ENCODE measurements at places on chromosomes 11 and 22.
A peak's percentile ranks its signal among the peaks of the same experiment; 100 is the strongest.

GRCh38 chr11:32987851-32988250, 27.8 kb upstream of the DEPDC7 start:
- no peak for DNase-seq

GRCh38 chr11:119222891-119223290, 16.8 kb downstream of the CBL start:
- no peak for DNase-seq

- DNase-seq, result no peak
Observed at GRCh38 chr11:59660621-59661020, 8.2 kb downstream of the PATL1 start.

DNA sequence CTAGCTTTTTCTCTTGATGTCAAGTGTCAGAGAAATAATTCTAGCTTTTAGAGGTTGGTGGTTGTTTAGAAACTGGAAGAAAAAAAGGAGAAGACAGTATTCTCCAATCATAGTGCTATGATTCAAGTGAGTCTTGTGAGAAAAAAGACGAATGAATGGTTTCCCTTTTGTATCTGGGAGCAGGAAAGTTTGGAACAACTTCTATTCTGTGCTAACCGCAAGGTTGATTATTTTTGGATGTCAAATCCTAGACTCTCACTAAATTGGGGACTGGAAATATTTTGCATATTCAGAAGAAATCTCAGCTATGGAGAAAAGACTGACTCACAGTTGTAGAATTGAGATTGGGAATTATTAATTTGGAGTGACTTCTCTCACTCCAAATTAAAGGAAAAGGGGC, 69.2 kb downstream of the SYT13 start:
- DNase-seq, result no peak

- DNase-seq, result peak; percentile 27
Observed at GRCh38 chr11:33329705-33330329, 72.6 kb downstream of the HIPK3 start.

DNA sequence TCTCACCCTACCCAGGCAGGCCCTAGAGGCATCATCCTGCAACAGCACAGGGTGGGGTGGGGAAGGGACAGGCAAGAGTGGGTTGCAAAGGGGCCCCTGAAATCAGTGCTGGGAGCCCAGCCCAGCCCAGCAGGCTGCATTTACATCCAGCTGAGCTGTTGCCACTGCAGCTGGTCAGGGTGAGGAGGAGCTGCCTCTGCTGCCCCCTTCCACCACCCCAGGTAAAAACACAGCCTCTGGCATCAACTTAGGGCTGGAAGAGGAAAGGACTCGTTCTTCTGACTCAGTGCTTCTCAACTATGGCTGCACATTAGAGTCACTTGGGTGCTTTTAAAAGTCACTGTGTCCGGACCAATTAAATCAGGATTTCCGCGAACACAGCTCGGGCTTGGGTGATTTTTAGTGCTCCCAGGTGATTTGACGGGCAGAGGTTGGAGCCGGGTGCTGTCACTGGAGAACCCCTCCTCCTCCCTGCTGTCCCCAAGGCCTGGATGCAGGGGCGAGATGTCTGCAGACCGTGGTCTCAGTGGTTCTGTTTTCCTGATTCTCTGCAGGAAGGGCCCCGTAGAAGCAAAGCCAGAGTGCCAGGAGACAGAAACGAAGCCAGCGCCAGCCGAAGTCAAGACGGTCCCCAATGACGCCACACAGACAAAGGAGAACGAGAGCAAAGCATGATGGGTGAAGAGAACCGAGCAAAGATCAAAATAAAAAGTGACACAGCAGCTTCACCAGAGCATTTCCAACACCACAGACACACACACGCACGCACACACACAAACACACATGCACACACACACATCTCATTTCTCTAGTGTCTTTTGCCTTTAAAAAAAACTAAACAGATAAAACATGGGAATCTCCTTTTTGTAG, 39.4 kb upstream of the TTC12 start:
- no peak for DNase-seq
